ENCODE measurements at places on chromosomes 11 and 22.

DNA sequence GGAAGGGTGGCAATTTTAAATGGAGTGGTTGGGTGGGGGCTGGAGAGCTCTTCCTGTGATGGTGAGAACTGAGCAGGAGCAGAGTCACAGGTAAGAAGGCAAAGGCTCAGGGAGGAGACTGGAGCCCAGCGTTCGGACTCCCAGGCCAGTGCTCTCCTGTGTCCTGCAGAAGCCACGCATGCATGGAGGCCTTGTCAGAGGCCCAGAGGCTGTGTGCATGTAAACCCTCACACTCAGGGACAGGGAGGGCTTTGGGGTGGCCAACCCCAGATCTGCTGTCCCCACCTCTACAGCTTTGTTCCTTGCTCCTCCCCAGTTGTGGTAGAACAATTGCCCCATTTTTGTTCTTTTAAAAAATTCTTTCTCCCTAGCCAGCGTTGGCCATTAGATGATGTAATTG, 130.4 kb upstream of the PARVA start:
- no peak for DNase-seq

DNA sequence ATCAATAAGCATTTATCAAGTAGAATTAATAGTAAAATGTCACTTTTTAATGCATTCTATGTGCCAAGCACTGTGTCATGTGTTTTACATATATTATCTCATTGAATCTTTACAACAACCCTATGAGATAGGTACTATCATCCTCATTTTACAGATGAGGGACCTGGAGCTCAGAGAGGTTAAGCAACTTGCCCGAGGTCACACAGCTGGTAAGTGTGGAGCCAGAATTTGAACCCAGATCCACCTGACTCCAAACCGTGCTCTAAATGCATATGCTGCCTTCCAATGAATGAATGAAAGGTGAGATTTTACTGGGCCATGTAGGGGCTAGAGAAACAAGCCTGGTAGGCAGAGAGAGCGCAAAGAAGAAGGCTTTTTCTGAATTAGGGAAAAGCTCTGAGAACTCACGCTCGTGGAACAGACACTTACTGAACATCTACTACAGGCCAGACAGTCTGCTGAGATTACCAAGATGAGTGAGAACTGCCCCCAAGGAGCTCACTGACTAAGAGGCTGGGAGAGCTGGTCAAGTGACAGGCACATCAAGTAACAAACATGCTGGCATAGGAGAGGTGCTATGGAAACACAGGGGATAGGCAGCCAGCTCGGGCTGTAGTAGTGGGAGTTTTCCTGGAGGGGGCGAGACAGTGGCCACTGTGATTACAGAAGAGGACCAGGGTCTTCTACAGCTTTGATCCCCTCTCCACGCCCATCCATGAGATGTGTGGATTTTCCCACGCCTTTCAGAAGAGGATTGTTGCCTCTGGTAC, 4.4 kb downstream of the ABCG4 start:
- no peak for DNase-seq

GRCh38 chr11:44766112-44766971, 39.6 kb downstream of the TSPAN18 start:
- no peak for DNase-seq

DNA sequence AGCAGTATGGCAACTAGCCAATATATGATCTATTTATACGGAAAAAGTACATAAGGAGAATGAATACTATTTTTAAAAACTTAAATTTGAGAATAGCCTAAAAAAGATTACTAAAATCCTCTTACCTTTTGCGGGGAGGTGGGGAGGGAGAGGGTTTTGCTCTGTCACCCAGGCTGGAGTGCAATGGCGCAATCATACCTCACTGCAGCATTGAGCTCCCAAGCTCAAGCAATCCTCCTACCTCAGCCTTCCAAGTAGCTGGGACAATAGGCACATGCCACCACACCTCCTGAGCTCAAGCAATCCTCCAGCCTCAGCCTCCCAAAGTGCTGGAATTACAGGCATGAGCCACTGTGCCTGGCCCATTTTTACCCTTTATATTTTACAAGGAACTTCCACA, 82.0 kb downstream of the TTC28 start:
- no peak for DNase-seq

GRCh38 chr11:23679041-23679440, 817.8 kb upstream of the LUZP2 start:
- no peak for DNase-seq

DNA sequence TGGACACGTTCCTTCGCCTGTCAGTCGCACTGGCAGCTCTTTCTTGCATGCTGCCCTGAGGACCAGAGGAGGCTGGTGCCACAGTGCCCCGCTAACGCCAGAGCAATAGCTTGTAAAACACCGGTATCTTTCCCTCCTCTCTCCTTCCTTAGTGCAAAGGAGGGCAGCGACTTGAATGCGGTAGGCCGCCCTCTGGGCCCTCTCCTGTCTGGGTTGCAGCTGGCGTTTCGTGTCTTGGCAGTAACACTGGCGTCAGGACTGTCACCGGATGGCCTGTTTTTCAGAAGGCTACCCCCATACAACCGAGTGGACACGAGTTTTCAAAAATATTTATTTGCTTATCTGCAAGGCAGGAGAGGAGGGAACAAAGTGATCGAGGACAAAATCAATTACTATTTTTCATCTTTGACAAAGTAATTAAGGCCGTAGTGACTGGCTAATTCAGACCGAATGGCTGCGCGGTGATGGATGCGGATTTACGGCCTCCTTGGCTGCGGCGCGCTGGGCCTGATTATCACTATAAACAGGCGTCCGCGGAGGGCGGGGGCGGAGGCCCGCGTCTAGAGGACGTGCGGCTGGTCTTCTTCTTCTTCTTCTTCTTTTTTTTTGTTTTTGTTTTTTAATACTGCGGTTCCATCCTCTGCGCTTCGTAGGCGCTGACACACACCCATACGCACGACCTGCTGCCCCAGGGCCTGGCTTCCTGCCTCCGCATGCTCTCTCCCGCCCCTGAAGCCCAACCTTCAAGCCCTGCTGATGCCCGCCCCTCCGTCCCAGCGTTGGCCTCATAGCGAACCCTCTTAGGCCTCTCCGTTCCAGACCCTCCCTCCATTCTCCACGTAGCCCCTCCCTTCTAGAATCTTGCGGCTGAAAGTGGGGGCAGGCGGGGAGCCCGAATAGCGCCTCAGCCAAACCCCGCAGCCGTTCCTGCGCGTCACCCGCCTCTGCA, 2.9 kb upstream of the SLC6A5 start:
- no peak for DNase-seq

DNA sequence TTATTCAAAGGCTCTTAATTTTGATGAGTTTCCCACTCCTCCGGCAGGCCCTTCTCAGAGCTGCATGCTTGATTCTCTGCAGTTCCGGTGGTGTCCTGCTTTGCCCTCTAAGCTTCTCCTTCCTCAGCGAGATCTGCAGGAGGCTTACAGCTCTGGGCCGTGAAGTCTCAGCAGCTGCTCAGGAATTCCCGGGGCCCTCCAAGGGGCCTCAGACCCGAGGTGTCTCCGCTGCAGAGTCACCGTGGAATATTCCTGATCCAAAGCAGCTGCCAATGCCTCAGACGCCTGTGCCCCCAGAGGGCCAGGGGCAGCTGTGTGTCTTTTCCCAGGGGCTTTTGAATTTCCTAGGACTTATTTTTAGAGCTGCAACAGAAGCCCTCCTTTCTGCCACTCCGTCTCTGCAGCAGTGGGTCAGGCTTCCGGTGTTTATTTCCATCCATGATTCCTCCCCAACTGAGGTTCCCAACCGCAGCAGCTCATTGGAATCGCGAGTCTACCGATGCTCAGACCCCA, 37.2 kb downstream of the RPS6KA4 start:
- no peak for DNase-seq

DNA sequence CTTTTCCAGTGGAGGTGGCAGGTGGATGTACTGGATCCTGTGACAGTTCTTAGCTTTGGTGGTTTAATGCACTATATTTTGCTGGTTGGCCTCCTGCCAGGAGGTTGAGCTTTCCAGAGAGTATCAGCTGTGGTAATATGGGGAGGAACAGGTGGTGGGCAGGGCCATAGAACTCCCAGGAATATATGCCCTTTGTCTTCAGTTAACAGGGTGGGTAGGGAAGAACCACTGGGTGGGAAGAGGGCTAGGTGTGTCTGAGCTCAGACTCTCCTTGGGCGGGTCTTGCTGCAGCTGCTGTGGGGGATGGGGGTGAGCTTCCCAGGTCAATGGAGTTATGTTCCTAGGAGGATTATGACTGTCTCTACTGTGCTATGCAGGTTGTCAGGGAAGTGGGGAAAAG, 203.8 kb downstream of the DLG2 start:
- no peak for DNase-seq

- DNase-seq: no peak
These were observed 2.2 kb downstream of the SULT4A1 start for GRCh38 chr22:43860126-43860525.

- no peak for DNase-seq
These were observed 7.3 kb downstream of the OAF start for GRCh38 chr11:120217941-120218694.

GRCh38 chr11:17890325-17890724, 122.5 kb downstream of the SERGEF start:
- no peak for DNase-seq

GRCh38 chr22:23862103-23862502, 4.4 kb downstream of the SLC2A11 start:
- DNase-seq: no peak

DNA sequence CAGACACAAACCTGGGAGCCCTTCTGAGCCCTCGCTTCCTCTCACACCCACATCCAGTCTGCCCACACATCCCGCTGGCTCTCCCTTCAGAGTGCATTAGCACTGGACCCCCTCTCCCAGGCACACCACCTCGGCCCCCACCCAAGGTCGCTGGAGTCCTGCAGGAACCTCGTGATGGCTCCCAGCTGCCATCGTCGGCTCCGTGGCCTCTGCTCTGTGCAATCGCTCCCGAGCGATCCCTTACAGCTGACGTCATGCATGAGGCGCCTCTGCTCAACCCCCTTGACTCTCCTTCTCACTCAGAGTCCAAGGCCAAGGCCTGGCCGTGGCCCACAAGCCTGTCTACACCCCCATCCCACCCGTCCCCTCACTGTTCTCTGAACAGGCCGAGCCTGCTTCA, 183.9 kb downstream of the EFCAB6 start:
- no peak for DNase-seq

DNA sequence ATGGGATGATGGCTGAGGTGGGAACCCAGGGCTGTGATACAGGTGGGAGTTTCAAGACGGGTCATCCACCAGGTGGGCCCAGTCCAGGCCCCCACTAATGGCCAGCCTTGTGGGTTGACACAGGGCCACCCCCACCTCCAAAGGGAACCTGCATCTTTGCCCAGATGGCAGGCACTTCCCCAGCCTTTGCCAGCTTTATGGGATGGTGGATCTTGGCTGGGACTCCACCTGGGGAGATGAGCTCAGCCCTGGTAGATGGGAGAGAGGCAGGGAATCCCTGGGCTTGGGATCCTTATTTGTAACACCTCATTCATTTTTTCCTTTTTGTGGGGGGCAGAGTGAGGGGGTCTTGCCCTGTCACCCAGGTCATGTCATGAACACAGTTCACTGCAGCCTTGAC, 33.4 kb downstream of the CD82 start:
- DNase-seq: no peak

DNA sequence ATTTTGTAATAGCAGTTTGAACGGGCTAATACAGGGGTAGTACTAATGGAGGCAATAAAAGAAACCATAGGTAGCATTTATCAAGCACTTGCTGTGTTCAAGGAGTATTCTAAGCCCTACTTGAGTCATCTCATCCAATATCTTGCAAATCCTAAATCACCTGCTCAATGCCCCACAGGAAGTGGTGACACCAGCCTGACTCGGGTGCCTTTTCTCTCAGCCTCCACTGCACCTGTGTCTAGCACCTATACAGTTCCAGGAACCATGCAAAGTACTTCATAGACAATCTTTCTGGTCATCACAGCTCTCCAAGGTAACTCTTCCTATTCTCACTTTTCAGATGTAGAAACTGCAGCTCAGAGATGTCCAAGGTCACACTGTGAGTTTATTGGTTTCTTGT, 98.0 kb downstream of the PRR5L start:
- DNase-seq: no peak

- peak; percentile 27 for DNase-seq
These were observed 34.7 kb downstream of the ATG16L2 start for GRCh38 chr11:72848846-72849466.

DNA sequence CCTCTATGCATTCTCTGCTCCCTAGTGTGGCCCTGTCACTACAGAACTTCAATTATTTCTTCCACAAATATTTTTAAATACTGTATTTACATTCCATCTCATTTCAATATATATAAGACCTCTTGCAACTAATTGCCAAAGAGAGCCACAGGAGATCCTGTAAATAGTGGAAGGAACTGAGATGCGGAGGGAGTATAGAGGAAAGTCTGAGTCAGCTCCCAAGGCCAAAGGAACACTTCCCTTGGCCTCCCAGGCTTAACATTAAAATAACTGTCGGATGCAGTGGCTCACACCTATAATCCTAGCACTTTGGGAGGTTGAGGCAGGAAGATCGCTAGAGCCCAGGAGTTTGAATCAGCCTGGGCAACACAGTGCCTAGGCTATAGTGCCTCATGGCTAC, 31.2 kb downstream of the RBFOX2 start:
- DNase-seq: no peak

DNA sequence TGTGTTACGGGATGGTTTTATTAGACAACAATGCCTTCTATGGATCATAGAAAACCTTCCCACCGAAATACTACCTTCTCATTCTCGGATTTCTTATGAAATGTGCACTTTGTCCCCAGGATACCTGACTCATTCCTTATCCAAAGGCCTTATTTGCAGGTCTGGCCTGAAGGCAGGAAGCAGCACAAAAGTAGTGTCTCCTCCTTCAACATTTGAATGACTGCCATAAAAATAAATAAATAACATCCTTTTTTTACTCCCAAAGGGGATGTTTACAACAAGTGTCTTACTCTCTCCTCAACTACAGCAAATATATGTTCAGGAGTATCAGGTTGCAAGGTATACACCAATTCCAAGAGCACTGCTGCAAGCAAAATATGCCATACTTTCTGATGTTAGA, 41.6 kb upstream of the PAK1 start:
- DNase-seq: no peak

GRCh38 chr11:129922674-129923073, 27.3 kb upstream of the NFRKB start:
- no peak for DNase-seq

DNA sequence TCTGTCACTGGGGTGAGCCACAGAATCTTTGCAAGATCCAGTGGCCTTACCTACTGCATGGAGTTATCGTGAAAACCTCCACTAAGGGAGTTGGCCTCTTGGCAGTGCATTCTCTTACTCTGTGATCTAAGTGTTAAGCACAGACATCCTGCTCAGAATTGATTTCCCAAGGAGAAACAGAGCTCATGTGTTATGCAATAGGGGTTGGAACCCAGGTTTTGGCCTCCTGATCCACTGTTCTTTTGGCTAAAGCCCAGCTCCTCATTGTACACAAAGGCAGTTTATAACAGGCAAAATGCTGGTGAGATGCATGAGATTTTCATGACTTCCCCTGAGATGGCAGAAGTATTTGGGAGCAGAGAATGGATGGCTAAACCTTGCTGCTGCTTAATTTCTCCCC, 11.8 kb downstream of the DTX4 start:
- no peak for DNase-seq
